ENCODE measurements at places on chromosomes 6 and 20. TPM values are rescaled to one million over a fixed set of nuclear protein-coding genes. Genes with fewer than 3 reads are reported as not detected.

GRCh38 chr6:42984924-42985475 is 630 bp downstream of the PPP2R5D start:
- no peak for DNase-seq

The ESR1 gene
- 6.9 TPM for total RNA-seq

GRCh38 chr20:24773168-24773567 is 175.9 kb upstream of the CST7 start:
- no peak for DNase-seq

DNA sequence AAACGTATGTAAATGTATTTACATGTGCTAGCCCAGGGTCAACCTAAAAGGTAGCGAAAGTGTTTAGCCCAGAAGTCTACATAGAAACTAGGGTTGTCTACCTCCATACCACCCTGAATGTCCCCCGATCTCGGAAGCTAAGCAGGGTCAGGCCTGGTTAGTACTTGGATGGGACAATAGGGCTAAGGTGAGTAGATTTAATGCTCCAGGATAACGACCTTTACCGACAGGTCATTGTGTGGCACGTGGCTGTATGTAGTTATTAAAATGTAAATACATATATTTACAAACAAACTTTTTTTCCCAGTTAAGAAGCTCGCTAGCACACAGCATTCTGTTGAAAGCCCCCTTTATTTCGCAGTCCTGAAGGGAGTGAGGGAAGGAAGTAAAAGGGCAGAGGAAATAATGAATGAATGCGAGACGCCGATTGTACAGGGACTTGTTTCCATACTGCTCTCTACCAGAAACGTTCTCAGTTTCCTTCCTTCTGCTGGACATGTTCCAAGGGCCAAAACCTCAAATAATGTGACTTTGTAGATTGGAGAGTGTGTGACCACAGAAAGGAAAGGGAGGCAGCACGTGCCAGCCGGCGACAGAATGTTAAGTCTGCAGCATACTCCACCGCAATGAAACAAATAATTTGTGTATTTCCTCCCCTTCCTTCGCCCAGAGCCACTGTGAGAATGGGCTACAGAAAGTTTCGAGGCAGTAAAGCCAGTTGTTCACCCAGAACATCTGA is 612 bp downstream of the ADAT2 start:
- DNase-seq, result peak; percentile 25

The CCHCR1 gene
- total RNA-seq, result 18.2 TPM

DNA sequence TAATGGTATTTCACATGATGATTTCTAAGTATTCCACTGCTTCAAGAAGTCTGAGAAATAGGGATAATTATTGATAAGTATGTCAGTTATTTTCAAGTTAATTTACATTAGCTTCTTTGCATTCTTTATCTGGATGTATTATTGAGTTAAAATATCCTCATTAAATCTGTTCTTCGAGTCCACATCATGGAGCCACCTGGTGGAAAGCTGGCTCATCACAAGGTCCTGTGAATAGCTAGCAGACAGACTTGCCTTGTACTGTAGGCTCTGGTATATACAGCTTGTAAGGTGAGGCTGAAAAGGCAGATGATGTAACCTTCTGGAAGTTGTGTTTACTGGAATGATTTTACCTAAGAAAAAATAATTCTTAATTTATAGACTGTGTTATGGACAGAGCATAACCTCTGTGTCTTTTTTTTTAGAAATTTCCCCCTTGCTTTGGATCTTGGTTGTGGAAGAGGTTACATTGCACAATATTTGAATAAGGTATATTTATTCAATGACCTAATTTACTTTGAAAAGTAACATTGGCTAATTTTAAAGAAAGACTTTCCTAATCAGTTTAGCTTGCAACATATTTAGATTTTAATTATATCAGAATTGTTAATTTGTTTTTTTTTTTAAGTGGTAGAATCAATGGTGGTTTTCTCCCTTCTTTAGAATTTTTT is 3.5 kb downstream of the NDUFAF5 start:
- no peak for DNase-seq

DNA sequence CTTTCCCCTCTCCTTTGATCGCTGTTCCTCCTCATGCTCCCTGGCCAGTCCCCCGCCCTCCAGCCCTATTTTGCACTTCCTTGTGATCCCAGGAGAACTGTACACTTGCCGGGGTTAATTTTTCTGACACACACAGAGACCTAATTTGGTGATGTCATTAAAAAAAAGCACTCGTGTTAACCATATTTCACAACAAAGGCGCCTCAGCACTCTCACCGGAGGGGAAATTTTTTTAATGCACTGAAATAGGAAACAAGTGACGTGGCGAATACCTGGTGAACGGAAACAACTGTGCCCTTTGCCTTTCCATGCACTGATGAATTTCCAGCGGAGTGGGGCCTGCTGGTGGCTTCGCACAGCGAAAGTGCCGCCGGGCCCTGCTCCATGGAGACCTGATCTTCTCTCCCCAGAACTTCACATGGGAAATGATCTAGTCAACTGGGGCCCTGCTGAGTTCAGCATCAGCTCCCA is 53.9 kb upstream of the TAGAP start:
- DNase-seq, result no peak

The SLC2A10 gene
- total RNA-seq, result 36.6 TPM

DNA sequence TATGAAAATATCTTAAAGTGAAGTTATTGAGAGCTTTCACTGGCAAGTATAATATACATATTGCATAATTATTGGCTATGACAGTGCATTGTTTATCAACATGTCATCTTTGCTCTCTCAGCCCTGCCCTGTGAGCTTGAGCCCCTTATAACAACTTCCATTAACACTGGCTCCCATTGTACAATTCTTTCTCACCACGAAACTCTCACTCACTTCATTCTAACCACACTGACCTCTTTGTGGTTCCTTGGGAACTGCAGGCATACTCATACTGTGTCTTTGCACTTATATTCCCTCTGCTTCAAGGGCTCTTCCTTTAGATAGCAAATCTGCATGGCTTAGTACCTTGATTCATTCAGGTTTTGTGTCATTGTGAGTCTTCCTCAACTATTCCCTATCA is 411.8 kb downstream of the CDKAL1 start:
- DNase-seq, result no peak

DNA sequence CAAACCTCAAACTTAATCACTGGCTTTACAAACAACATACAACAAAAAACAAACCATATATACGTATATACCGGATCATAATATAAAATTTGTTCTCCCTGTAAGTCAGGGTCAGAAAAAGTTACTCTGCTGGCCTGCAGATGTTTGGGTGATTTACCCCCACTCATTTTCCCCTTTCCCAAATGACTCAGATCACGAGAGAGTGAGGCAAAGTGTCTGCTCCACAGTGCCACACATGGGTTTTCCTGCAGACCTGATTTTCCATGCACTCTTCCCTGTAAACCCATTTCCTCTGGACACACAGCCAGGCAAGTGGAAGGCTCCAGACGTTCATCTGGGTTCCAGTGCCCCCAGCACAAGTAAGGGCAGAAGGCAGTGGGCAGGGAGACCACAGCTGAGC is 23.5 kb downstream of the GFOD1 start:
- no peak for DNase-seq

DNA sequence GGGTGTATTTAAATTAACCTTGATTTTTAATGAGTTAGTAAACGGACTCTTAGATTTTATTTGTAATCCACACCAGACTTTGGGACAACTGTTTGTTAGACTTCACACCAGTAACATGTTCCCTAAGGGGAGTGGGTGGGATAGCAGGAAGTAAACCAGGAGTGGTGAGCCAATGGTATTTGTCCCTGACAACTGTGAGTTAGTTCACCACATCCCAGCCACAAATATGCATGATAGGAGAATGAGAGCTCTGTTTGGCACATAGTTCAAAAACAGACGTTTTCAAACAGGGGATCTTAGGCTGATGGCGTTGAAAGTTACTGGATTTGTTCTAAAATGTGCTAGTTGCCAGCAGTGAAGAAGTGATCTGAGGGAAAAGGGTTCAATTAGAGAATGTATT is 18.7 kb upstream of the COL10A1 start:
- DNase-seq, result no peak

DNA sequence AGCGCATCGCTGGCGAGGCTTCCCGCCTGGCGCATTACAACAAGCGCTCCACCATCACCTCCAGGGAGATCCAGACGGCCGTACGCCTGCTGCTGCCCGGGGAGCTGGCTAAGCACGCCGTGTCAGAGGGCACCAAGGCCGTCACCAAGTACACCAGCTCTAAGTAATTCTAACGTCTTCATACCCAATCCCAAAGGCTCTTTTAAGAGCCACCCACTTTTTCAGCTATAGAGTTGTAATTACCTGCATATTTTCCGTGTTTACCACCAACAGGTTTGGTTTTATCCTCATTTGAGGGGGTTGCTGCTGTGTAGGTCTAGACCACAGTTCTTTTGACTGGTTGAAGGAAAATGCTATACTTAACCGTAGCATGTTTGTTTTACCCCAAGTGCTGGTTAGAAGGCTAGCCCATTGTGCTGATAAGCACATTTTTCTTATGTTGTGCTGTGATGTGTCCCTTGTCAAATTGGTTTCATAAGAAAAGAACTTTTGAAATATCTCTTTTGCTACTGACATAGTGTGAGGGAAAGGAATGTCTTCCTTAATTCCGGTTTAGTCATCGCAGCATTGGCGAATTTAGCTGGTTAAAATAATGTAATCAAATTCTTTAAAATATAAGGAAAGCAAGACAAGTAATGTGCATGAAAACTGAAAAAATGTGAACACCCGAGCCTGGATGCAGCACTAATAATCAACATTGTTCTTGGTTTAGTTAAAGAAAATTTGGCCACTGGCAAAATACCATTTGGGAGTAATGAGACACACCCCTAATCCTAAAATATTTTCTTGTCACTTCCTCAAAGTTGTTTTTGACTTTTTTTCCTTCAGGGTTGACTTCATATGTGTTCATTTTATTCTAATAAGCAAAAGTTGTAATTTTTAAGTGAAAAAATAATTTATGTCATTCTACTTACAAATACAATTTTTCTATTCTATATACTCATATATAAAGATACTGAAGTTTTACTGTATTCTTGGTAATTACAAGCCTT is 112.8 kb downstream of the HFE start:
- DNase-seq, result no peak

The TTBK1 gene
- 0.32 TPM for total RNA-seq

- no peak for DNase-seq
These were observed 136.5 kb downstream of the ATXN1 start for GRCh38 chr6:16624636-16625290.

- no peak for DNase-seq
These were observed 134.4 kb upstream of the CST7 start for GRCh38 chr20:24814556-24815195.

The PLA2G7 gene
- 2.7 TPM for total RNA-seq

DNA sequence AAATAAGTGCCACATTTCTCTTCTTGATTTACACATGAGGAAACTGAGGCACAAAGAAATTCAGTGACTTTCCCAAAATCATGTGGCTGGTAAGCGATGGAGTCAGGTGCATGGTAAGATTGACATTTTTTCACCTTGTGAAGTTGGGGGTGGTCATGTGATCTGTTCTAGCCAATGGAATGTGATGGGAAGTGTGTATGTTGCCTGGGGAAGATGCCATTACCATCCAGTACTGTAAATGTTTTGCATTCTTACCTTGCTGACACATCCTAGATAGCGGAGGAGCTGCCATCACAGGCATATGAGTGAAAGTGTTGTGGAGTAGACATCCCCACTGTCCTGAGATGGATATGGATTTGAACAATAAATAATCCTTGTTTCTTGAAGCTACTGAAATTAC is 499.6 kb upstream of the SULF2 start:
- no peak for DNase-seq

The CALHM4 gene
- not detected for total RNA-seq

The CGAS gene
- total RNA-seq, result 16.0 TPM

- peak; percentile 39 for DNase-seq
These were observed 68.1 kb downstream of the HFE start for GRCh38 chr6:26155061-26155930.

GRCh38 chr6:136738692-136739057 is 53.6 kb downstream of the MAP3K5 start:
- no peak for DNase-seq

DNA sequence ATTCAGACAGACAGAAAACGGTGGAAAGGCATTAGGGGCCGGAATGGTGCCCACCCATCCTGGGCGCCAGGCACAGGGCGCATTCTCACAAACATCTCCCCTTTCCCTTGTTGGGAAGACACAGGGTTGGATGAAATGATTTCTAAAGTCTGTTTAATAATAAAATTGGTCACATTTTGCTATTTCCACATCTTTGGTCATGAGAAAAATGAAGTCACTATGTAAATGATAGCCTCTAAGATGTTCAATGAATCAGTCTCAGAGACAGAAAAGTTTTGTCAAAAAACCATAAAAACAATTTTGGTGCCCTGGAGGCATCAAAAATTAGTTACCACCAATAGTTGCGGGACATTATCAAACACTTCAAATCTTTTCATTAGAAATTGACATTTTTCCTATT is 40.7 kb downstream of the PRR18 start:
- DNase-seq, result no peak

GRCh38 chr6:48733581-48733980 is 622.6 kb upstream of the PTCHD4 start:
- no peak for DNase-seq

Measured in urinary bladder (tissue), 4 donors.